ENCODE measurements at places on chromosomes 2 and 18.

DNA sequence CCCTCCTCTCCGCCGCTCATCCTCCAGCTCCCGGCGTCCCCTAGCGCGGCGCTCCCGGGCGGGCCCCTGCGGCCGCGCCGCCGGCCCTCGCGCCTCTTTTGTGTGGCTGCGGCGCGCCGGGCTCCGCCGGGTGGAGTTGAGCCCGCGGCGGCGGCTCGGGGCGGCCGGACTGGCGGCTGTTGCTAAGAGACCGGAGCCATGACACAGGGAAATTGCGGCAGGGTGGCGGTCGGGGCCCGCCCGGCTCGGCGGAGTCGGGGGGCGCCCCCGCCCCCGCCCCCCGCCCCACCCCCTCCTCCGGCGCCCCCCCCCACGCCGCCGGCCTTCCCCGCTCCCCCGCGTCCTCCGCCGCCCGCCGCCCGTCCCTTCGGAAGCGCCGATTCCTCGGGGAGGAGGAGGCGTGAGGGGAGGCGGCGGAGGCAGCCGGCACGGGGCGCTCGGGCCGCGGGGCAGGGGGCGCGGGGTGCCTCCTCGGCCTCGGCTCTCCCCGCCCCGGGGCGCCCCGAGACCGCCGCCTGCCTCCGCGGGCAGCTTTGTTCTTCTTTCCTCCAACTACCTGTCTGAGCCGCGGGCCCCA lies at the start of gene TMEM200C:
Gene TMEM200C (minus strand): TSS at position 224 of the 577 bp plus-strand sequence. CDS start 3,459 bp downstream, outside the sequence.
- DNase-seq = no peak

DNA sequence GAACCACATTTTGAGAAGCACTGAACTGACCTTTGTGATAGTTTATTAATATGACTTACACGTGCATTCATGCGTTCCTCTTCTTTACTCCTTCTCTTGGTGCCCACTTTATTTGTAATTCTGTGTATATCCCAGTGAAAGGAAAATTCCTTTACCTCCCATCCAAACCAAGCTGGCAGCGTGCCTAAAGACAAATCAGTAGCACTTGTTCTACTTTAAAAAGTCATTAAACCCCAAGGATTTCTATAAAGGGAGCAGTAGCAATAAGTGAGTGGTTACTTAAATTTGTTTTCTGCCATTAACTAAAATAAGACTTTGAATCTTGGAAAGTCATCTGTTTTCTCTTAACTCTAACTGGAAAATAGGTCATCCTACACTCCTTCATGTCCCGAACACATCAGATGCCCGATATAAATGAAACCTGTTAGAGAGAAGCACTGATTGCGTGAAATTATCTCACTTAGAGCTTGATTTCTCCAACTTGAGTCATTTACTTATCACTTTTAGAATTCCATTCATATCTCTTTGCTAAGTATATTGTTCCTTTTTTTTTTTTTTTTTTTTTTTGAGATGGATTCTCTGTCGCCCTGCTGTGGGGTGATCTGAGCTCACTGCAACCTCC lies 10.7 kb downstream of the PIK3C3 start:
- DNase-seq = no peak

DNA sequence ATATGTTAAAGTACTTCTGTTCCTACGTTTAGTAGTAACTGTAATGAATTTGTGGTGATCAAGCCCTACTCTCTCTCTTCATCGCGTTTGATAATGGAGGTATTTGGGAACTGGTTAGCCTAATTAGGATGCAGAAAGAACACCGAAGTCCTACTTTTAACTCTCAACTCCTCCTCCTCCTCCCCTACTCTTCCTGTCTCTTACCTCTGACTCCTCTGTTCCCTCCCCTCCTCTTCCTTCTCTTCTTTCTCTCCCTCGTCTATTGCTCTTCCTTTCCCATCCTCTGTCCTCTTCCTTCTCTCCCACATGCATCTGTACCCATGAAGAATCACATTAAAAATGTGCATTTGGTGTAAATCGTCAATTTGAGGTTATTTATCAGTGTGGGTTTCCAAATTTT lies 57.8 kb downstream of the RMDN2 start:
- DNase-seq = no peak

GRCh38 chr2:152623775-152624174 lies 93.5 kb downstream of the PRPF40A start:
- no peak for DNase-seq

DNA sequence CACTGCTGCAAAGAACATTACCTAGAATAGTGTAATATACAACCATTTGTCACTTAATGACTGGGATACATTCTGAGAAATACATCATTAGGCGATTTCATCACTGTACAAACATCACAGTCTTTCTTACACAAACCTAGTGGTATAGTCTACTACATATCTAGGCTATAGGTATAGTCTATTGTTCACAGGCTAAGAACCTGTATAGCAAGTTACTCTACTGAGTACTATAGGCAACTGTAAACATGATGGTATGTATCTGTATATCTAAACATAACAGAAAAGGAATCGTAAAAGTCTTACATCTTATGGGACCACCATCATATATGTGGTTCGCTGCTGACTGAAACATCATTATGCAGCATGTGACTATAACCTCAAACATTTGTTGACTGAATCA lies 21.4 kb downstream of the SP3 start:
- DNase-seq = no peak

GRCh38 chr2:206263959-206264603 lies 10.4 kb upstream of the ZDBF2 start:
- DNase-seq = no peak

DNA sequence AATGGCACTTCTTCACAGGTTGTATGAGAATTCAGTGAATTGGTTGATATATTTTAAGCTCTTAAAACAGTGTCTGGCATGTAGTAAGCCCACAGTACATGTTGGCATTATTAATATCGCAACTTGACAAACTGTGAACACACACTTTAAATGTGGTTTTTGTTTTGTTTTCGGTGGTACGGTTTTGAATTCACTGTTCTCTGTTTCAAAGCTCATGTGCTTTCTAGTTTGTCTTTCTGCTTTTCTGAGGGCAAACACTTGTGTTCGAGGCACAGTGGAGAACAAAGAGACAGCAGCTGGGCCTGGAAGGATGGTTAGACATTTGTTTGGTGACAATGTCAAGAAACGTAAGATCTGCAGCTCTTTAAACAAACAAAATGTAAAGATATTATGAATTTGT lies 276.5 kb upstream of the MC4R start:
- DNase-seq = no peak

DNA sequence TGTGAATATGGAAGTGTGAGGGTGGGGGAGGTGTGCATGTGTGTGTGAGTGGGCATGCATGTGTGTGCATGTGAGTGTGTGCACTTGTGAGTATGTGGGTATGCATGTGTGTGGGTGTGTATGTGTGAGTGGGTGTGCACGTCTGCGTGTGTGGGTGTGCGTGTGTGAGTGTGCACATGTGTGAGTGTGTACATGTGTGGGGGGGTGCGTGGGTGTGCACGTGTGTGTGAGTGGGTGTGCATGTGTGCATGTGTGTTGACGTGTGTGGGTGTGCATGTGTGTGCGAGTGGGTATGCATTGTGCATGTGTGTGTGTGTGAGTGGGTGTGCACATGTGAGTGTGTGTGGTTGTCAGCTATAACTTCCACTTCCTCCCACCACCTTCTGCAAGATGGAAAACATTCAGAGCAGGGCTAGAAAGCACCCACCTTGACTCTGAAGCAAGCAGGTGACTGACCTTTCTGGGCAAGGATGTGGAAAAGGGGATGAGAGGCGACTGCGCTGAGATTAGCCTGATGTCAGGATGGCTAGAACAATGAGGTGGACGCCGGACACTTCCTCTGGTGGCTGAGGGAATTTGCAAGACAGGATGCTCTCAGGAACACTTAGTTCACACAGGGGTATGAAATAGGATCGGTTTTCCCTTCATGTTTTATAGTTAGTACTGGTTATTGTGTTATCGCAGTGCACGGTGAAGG lies 103.6 kb downstream of the ACKR3 start:
- no peak for DNase-seq

GRCh38 chr2:128590309-128591021 lies 271.8 kb upstream of the HS6ST1 start:
- DNase-seq = no peak

DNA sequence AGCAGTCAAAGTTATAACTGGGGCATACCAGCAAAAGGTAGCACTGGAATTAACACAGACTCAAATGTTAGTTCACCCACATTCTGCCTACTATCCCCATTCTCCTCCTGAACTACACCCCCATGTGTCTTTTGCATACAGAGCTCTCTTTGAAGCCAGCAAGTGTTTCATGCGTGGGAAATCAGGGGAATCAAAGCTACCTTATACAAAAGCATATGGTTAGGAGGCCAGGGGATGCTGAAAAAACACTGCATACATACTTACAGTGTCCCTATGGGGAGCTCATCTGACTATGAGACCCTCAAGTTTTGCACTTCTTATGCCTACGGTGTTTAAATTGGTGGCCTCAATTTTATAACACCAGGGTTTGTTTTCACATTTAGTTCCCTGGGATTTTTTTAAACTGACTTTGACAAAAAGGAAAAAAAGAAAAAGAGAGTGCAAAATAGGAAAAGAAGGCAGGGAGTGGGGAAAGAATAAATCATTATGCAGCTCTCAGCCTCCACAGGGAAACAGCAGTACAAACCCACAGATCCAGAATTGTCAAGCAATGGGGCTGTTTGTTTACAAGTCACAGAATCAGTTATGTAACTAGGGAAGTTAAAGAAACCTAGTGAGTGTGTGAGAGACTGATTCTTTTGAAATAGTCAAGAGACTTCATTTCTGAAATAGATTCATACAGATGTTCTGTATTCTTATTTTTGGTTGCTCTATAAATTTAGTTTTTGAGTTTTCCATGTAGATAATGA lies 20.1 kb upstream of the PPP3R1 start:
- DNase-seq = no peak

- DNase-seq = no peak
Observed at GRCh38 chr2:19818543-19818942, 83.2 kb downstream of the TTC32 start.

- no peak for DNase-seq
Observed at GRCh38 chr2:236629961-236630872, 60.6 kb downstream of the ACKR3 start.

DNA sequence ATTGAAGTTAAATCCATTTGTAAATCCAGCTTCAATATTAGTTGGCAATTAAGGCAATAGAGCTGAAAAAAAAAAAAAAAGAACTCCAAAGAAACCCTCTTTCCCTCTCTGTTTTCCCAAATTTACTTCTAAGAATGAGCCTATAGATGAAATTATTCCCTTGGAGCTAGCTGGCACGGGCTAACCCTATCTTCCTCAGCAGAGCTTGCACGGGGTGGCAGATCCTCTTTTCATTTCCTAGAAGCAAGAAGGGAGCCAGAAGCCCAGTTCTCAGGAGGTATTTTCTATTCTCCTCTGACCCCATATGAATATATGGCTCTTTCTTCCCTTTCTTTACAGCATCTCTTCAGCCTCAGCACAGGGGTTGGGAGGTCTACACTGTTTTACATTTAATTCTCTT lies 426.0 kb downstream of the TGIF1 start:
- no peak for DNase-seq

DNA sequence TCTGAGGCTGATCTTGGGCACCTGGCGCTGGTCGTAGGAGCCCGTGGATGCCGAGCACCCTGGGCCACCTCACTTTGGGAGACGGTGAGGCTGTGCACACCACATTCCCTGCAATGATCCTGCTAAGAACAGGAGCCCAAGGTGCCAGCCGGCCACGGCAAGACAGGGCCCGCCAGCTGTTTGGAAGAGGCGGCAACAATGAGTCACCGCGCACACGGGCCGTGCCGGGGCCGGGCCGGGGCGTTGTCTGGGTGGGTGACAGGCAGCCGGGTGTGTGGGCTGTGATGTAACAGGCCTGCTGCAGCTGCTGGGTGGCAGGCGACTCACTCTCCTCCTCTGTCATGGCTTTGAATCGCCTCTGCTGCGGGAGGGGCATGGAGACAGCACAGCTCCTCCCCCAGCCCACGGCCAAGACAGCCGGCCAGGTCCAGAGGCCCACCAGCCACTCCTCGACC lies 49.7 kb upstream of the ODC1 start:
- DNase-seq = no peak

DNA sequence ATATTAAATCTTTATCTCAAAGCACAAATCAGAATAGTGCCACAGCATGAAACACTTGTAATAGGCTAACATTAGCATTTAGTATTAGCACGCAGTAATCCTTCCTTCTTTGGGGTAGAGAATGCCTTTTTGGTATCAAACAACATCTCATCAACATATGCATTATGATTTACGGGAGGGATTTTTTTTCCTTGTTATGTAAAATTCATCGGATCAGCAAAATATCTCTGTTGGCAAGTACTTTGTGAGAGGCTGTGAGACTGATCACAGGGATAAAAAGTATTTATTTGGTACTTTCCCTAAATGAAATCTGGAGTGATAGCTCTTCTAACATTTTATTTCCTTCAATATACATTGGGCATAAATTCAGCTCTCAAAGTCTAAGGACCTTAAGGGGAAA lies 68.4 kb upstream of the TMEM178A start:
- DNase-seq = no peak

GRCh38 chr2:118774458-118775133 lies 72.9 kb downstream of the EN1 start:
- DNase-seq = no peak

DNA sequence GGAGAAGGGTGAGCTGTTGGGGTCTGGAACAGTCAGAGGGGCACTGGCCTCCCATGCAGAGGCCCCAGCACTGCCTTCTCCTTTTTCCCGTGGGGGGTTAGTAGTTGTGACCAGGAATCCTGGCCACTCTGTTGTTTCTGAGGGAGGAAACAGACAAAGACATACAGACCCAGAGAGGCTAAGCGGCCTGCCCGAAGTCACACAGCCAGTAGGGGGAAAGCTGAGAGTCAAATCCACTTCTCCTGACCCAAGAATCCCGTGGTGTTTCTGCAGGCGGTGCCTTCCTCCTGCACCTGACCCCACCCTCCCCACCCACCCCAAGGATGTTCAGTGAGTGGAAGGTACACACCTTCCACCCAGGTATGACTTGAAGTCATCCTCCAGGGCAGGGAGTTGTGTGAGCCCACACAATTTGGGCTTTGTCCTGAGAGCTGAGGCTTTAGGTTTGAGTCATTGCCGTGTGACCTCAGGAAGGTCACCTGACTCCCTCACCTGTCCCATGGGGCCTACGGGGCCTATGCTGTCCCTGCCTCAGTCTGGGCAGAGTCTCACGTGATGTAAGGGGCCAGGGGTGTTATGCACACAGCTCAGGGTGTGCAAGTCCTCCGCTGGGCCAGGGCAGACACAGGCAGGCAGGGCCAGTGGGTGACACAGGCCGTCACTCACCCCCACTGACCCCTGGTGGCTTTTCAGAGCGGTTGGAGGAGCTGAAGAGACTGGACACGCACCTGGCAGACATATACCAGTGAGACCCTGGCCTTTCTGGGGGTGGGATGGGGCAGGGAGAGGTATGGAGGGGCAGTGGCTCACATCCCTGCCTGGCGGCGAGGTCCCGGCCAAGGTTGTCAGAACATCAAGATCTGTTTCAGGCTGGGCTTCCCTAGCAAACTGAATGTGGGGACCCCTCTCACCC lies 5.0 kb downstream of the NT5DC4 start:
- no peak for DNase-seq

- no peak for DNase-seq
Observed at GRCh38 chr2:121613774-121614173, 35.5 kb downstream of the CLASP1 start.
